ENCODE measurements at places on chromosomes 16 and 17. TPM values are rescaled to one million over a fixed set of nuclear protein-coding genes. Genes with fewer than 3 reads are reported as not detected.

TMC8 gene
- total RNA-seq: 3.2 TPM

DNA sequence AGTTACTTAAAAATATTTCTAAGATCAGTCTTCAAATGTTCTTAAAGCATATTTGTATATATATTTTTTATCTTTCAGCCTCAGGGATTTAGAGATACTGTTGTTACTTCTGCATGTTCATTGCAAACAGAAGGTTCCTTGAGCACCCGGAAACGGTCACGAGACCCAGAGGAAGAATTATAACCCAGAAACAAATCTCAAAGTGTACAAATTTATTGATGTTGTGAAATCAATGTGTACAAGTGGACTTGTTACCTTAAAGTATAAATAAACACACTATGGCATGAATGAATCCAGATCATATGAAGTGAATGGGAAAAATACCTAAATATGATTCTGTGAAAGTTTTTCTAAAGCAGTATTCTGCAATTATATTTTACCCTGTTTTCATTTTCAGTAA lies 21.6 kb upstream of the PPM1E start:
- DNase-seq: no peak

GRCh38 chr16:26396511-26397235 lies 670.1 kb upstream of the C16orf82 start:
- peak; percentile 6 for DNase-seq

DNA sequence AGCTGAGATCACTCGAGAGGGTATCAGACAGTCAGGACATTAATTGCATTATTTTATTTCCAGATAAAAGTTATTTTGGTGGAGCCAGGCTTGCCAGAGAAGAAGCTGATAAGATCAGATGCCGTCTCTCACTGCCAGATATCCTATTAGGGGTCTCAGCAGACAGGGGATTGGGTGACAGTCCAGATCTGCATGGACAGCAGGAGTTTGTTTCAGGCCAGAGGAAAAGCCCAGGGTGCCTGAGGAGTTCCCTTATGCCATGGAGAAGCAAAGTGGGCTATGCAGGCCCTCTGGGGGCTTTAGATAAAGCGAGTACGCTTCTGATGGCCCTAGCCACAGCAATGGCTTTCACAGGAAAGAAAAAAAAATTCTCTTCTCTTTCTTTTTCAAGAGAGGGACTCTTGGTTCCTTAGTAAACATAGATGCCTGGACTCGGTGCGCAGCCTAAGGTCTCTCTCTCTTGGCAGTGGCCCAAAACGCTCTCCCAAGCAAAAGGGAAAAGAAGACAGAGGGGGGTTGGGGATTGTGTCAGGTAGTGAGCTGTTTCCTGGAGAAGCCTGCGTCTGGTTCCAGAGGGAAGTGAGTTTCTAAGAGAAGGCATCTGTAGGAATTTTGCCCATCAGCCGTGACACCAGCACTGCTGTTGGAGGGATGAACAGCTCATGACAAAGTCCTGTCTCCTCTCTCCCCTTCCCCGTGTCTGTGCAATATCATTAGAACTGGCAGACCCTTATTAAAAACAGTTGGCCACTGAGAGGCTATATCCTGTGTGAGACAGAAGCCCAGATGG lies 166.3 kb upstream of the FOXF1 start:
- DNase-seq: peak; percentile 46

DNA sequence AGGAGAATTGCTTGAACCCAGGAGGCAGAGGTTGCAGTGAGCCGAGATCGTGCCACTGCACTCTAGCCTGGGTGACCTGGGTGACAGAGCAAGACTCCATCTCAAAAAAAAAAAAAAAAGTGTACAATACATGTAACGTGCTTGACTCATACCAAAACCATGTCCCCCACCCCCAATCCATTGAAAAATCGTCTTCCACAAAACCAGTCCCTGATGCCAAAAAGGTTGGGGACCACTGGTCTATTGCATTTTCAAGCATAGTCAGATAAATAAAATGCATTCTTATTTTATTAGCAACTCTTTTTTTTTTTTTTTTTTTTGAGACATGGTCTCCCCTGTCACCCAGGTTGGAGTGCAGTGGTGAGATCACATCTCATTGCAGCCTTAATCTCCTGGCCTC lies 52.1 kb downstream of the COPRS start:
- DNase-seq: no peak

- DNase-seq: peak; percentile 64
Observed at GRCh38 chr17:78416791-78417530, 38.5 kb downstream of the PGS1 start.

- peak; percentile 71 for DNase-seq
Observed at GRCh38 chr17:11302401-11303186, 61.6 kb downstream of the SHISA6 start.

GRCh38 chr17:39143552-39144093 lies 7.8 kb downstream of the PLXDC1 start:
- peak; percentile 78 for DNase-seq

DNA sequence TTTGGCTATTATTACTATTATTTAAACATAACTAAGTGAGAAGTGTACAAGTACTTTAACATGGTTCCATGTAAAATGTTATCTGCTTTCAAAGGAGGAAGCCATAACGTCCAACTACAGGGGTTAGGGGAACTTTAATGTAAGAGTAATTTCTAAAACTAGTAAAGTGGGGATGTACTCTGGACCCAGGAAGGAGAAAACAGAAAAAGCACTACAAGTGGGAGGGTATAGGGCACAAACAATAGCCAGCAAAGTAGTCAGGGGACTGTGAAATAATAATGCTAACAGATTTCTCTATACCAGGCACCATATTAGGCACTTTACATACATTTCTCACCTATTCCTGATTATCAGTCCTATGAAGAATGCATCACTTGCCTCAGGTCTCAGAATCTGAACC lies 19.6 kb downstream of the USP31 start:
- DNase-seq: no peak

DNA sequence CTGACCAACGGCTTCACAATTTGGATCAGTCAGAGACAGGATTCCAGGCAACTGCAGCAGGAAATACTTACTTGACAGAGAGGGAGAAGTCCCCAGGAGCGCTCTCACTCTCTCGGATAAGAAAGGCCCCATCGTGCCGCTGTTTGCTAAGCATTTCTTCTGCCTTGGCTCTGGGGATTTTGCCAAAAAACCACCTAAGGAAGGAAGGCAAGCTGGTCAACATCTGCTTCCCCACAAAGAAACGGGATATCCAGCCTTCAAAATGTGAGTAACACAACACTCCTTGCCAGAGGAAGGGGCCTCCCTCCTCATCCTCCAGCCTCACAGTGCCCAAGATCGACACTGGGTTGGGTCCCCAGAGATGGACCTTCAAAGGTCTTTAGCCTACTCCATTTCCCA lies 36.6 kb upstream of the SLC25A19 start:
- peak; percentile 26 for DNase-seq

DNA sequence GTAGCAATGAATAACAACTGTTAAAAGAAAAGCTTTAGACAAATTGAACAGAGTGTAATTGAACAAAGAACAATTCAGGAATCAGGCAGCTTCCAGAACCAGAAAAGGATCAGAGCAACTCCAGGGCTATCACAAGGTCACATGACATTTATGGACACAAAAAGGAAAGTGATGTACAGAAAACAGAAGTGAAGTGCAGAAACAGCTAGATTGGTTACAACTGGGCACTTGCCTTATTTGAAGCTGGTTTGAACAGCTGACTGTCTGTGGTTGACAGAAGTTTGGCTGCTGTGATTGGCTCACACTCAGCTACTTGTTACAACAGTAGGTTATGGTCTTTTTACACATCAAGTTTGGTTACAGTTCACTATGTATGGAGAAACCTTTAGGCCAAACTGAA lies 14.8 kb downstream of the EFCAB5 start:
- peak; percentile 16 for DNase-seq

DNA sequence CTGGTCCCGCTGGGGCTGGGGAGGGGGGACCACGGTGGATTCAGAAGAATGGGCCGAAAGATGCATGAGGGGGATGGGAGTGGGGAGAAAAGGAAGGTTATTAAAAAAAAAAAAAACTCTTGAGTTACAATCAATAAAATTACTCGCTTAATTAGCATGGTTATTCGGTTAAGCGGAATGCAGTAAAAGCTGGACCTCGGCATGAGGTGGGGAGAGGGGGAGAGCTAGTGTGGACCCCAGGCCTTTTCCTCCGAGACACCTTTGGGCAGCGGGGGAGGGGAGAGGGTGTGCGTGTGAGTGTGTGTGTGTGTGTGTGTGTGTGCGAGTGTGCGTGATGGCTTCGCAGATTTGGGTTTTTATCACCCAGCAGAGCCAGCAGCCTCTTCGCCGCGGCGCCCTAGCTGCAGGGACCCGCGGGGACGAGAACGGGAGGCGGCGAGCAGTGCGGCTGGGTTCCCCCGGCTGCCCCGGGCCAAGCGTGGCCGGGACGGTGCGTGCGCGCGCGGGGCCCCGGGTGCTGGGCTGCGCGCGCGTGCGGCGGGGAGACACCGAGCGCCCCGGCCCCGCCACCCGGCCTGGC lies 3.7 kb downstream of the BAHCC1 start:
- peak; percentile 59 for DNase-seq

CACNG1 gene
- 44.4 TPM for total RNA-seq

DNA sequence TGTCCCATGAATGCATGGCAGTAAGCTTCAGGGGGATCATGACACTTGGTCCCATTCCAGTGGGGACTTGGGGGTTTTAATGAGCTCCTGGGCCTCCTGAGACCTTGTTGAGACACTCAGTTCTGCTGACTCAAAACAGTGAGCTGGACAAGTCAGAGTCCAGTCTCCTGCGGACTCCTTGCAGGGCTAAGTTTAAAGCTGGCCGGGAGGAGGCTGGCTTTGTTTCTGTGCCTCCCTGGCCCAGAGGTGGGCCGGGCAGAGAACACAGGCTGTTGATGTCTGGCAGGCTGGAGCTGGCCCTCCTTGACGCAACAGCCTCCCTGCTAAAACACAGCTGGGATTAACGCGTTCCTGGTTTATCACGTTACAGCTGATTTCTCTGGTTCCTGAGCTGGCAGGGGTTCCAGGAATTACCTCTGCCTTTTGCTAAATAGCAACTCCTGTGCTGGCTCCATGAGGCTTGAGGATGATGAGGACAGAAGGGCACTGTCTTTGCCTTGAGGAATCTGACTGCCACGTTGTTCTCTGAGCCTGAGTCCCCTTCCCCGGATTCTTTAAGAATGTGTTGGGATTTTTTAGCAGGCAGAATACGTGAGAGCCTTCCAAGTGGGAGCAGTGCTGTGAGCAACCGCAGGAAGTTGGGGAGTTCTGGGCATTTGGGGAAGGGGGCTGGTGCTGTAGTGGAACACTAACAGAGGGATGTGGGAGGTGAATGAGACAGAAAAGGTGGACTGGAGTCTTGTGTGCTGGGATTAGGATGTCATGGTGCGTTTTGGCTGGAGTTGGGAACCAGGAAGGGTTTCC lies 2.0 kb downstream of the GPT2 start:
- peak; percentile 46 for DNase-seq

DNA sequence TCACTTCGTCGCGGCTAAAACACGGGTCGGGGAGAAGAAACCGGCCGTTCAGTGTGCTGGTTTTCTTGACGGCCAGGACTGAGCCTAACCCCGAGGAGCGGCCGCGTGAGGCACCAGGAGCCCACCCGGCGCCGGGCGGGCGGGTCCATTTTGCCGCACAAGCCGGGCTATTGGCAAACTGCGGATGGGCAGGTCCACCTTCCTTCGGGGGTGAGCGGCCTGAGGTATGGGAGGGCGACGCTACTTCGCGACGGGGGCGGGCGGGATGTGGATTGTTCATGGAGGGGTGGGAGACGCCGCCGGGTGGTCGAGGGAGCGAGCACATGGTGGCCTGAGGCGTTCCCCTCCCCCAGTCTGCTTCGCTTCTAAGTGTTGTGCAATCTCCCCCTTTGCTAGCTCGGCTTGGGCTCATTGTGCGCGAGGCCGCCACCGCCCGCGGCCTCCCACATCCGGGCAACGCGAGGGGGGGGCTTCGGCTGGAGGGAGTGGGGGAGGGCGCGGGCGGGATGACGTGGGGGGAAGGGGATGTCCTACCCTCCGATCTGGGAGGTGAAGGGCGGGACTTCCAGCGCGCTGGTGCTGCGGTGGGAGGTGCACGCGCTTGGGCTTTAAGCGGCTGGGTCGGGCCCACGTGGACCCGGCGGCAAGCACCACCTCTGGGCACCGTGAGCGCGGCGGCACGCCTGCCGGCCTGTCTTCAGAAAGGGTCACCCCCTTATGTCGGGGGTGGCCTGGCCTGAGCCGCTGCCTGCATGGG lies 5.9 kb upstream of the CD68 start:
- peak; percentile 96 for DNase-seq
